Neuronal stem cell (in vitro differentiated cells): ENCODE measurements at places on chromosomes 6 and 20.

DNA sequence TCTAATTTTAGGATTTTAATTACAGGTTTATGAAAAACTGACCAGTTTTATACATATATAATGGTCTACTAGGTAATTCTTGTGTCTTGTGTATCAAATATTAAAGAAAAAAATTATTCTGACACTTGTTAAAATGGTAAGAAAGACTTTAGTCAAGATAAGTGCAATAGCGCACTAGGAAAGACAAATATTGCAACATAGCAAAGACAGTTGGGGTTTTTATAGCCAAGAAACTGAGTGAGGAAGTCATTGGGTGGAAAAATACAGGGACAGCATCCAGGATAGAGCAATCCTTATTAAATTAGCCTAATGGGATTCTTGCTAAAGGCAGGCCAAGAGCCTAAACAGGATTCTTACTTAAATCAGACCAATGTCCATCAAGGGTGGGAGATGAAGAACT is 71.1 kb downstream of the ROS1 start:
- no peak for DNase-seq

DNA sequence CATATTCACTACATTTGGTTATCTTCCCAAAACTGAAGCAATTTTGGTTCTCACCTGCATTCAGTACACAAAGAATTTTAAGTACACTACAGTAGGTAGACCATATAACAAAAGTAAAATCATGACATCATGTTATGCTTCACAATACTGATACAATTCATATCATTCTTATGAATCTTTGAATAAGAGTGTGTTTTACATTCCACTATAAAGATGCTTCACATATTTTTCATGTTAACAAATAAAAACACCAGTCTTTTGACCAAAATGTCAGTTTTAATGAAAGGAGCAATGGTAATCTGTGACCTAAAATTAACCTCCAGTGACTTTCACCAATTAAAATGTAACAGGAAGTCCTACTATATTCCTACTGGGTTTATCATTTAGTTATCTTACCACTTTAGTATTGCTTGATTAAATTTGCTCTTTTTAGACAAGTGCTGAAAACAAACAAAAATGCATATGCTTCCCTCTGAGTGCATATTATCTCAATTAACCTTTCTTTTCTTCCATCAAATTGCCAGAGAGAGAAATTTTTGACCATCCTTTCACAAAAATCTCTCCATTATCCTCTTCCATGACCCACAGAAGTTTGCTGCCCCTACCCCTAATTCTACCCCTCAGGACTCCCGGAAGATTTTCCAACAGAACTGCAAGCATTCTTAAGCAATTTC is 49.3 kb downstream of the PHIP start:
- no peak for DNase-seq

DNA sequence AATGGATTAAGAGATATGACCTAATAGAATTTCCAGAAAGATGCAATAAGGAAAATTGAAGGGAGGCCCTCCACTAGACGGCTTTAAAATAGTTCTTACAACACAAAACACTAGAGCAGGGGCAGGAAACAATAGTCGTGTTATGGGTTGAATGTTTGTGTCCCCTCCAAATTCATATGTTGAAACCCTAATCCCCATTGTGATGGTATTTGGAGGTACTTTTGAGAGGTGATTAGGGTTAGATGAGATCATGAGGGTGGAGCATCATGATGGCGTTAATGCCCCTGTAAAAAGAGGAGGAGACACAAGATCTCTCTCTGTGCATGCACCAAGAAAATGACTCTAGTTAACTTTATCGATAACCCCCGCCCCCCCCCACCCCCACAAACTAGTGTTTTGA is 104.0 kb upstream of the HMGN3 start:
- no peak for DNase-seq

- DNase-seq = no peak
These were observed 361.9 kb upstream of the JARID2 start for GRCh38 chr6:14883921-14884320.

GRCh38 chr6:81138236-81138635 is 614.2 kb downstream of the TENT5A start:
- DNase-seq = no peak

- no peak for DNase-seq
These were observed 53.0 kb upstream of the TCF21 start for GRCh38 chr6:133835901-133836300.

GRCh38 chr6:1390133-1390945 is 963 bp downstream of the FOXF2 start:
- peak; percentile 36 for DNase-seq

GRCh38 chr20:3740615-3741301 is 8.3 kb downstream of the HSPA12B start:
- no peak for DNase-seq

GRCh38 chr6:25007269-25007699 is 71.5 kb upstream of the RIPOR2 start:
- DNase-seq = no peak

DNA sequence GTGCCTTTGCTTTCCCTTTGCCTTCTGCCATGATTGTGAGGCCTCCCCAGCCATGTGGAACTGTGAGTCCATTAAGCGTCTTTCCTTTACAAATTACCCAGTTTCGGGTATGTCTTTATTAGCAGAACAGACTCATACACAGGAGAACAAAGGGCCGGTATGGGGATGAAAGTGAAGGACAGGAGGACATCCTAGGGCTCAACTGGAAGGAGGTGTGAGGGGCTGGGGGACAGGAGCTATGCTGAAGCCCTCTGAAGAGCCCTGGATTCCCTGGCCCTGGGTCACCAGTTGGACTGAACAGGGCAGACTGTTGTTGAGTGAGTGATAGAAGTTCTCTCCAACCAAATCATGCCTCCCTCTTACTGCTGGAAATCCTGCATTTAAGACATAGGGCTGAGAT is 105.8 kb downstream of the SCML4 start:
- DNase-seq = no peak

DNA sequence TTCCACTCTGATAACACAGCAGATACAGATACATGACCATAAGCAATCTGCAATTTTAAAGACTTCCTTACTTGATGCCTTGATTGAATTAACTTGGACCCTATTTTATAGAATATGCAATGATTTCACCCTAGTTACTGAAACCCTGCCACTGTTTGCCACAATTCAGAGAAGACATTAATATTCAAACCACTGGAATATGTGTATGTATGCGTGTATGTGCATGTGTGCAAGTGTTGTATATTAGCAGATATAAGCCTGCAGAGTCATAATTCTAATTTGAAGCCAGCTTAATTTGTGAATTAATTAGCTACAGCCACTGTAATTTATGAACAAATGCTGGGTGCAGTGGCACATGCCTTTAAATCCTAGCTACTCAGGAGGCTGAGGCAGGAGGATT is 9.3 kb downstream of the VNN2 start:
- DNase-seq = no peak

DNA sequence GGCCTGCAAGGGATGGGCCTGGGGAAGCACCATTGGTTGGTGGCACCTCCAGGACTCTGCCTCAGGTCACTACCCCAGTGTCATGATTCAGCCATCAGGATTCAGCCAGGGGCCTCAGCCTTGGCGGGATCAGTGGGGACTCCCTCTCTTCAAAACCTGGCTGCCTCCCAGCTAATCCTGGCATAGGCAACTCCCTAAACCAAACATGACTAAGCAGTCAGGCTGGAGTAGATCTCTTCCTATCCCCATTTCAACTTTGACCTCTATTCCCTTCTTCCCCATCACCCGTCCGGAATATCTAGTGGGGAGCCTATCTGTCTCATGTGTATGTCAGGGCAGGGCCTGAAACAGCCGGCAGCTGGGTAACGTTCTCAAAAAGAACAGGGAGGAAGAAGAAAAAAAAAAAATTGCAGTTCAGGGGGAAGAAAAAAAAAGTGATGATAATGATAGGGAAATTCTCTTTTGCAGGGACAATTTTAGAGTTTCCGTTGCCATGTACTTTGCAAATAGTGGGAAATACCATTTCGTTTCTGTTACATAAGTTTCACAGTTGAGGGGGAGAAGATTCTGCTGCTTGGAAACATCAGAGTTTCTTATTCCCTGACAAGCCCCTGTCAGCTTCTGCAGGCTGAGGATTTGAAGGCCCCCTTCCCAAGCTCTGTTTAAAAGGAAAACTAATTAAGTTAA is 4.1 kb upstream of the PREX1 start:
- no peak for DNase-seq
